ENCODE measurements at places on chromosomes 6 and 20.

DNA sequence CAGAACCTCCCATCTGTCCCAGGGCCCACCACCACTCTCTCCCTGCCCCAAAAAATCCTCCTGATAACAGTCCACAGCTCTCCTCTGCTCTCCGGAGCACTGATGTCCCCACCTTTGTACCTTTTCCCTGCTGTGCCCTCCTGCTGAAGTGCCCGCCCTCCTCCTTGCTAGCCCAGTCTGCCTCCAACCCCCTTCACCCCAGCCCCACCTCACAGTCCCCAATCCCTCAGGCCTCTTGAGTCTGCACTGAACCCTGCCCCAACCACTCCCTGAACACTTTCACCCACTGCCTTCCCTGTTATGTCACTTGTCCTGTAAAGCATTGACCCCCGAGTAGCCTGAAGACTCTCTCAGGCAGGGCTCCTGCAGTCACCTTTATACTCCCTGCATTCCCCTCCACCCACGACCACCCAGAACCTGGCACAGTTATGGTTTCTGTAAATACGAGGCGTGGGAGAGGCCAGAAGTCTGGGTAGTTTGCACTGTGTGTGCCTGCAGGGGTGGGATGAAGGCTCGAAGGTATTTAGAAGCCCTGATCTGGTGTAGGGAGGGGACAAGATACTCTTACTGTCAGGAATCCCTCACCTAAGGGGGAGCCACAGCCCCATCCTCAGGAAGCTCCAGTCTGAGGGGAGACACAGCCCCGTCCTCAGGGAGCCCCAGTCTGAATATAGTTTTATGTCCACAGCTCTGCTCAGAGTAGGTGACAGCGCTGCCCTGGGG, 5.4 kb downstream of the GLP1R start:
- DNase-seq = no peak

GRCh38 chr6:70312165-70312745, 9.4 kb upstream of the COL9A1 start:
- no peak for DNase-seq

GRCh38 chr20:61322151-61322865, 70.2 kb downstream of the CDH4 start:
- DNase-seq = no peak

DNA sequence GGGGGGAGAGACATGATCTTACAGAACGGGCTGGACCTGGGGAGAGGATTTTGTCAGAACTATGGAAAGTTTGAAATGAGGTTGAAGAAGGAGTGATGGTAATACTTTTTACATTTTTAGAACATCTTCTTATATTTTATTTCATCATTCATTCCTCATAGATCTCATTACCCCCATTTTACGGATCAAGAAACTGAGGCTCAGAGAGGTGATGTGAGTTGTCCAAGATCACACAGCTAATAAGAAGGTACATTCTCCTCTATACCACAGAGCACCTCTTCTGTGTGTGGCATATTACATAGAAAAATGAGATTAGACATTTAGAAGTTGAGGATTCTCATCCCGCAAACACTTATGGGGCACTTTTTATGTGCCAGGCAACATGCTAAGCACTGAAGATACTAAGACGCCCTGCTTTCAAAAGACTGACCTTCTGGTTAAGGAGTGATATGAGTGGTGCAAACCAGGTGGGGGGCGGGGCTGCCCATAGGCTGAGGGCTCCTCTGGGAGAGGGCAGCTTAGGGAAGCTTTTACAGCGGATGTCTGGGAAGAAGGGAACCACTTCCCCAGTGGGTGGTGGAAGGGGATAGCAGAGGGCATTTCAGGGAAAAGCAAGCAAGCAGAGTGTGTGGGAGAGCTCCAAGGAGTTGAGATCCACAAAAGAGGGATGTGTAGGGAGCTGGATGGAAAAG, 17.4 kb upstream of the RNF39 start:
- no peak for DNase-seq

GRCh38 chr6:44059359-44060346, 67.6 kb downstream of the MRPL14 start:
- no peak for DNase-seq

- DNase-seq = no peak
These were observed 10.7 kb downstream of the FIG4 start for GRCh38 chr6:109701774-109702173.

DNA sequence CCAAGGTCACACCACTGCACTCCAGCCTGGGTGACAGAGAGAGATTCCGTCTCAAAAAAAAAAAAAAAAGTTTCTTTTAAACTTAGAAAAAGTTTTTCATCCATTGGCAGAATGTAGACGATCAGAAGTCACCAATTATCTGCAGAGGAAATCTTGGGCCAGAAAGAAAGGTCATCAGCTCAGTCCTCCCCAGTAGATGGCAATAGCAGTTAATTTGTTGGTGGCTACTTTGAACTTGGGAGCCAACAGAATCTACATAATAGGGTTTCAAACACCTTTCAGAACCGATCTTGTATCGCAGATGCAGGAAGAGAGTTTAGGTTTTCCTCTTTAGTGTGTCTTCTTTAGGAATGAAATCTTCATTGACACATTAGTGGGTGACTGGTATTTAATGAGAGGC, 41.7 kb downstream of the LBP start:
- no peak for DNase-seq

DNA sequence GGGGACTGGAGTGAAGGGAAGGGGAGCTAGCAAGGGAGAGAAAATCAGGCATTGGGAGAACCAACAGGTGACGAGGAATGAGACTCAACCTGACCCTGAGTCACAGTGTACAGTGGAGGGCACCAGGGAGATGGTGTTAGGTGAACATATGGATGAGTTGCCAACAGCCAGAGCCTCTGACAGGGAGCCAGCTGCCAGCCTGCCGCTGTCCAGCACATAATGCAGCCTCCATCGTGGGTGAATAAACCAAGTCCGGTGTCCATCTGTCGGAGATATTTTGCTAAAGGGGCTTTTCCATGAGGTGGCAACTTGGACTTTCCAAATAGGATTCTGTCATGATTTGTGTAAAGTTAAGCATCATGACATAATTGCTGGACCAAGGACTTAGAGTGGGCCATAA, 88.1 kb downstream of the CDH4 start:
- DNase-seq = no peak

- no peak for DNase-seq
These were observed 527.1 kb downstream of the QKI start for GRCh38 chr6:163941624-163941976.

DNA sequence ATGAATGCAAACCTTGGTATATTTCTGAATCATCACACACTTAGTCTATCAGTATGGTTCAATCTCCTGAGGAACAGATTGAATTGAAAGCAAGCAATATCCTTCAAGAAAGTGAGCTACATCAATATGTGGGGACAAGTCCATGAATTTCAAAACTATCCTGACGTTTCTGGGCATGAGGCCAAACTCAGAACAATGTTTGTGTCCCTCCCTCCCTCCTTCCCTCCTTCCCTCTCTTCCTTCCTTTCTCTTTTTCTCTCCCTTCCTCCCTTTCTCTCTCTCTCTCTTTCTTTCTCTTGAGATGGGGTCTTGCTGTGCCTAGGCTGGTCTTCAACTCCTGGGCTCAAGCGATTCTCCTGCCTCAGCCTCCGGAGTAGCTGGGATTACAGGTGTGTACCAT, 27.9 kb upstream of the SYNCRIP start:
- DNase-seq = no peak

DNA sequence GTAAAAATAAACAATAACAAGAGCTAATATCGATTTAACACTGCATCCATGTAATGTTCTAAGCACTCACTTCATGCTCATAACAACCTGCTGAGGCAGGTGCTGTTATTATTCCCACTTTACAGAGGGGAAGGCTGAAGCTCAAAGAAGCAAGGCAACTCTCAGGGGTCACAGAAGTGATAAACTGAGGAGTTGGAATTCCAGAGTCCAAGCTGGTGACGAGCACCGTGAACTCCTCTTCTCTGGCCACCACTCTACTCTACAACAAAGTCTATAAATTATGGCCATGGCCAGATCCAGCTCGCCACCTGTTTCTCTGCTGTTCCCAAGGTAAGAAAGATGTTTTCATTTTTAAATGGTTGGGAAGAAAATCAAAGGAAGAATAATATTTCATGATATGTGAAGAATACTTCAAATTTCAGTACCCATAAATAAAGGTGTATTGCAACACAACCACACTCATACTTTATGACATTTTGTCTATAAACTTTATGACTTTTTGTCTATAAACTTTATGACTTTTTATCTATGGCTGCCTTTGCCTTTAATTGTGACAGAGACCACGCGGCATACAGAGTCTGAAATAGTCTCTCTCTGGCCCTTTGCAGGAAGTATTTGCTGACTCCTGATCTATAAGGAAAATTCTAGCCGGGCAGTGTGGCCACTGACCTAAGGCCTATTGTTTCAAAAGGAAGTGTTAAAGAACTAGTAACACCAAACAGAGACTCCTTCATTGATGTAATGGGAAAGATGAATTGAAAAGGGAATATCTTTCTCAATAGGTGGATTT, 113.2 kb upstream of the KCNG1 start:
- no peak for DNase-seq

- DNase-seq = no peak
These were observed 3.7 kb downstream of the IBTK start for GRCh38 chr6:82243884-82244283.

GRCh38 chr6:144317736-144318135, 32.6 kb downstream of the UTRN start:
- DNase-seq = no peak
